Renal cortical epithelial cell (primary cell): ENCODE measurements at places on chromosomes 13 and 19. TPM values are rescaled to one million over a fixed set of nuclear protein-coding genes. Genes with fewer than 3 reads are reported as not detected.

DNA sequence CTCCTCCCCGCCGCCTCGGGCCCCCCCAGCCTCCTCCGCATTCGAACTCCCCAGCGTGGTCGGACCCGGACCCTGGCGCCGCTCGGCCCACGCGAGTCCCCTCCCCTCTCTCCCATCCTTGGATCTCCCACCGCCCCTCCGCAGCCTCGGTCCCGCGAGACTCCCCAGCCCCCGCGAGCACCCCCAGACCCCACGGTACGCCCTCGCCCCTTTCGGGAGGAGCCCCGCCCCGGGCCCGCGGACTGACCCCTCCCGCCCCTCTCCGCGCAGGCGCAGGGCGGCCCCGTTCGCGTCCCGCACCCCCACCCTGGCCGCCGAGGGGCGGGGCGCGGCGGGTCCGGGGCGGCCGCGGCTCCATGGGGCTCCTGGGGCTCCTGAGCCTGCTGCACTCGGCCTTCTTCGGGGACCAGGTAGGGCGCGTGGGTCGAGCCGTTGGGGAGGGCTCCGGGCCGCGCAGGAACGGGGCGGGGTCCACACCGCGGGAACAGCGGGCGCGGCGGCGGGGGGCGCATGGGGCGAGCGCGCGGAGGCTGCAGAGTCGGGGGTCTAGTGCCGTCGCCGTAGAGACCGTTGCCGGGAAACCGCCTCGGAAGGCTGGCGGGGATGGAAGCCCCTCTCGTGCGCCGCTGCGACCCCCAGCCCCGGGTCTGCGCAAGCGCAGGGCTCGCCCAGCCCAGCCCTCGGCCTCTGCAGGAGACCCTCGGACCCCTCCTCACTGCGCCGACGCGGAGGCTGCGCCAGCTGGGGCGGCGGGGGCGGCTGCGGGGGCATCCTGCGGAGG, 3.8 kb upstream of the APC2 start:
- DNase-seq, result no peak

GRCh38 chr13:89239361-89240127, 1568.4 kb downstream of the SLITRK5 start:
- no peak for DNase-seq

DNA sequence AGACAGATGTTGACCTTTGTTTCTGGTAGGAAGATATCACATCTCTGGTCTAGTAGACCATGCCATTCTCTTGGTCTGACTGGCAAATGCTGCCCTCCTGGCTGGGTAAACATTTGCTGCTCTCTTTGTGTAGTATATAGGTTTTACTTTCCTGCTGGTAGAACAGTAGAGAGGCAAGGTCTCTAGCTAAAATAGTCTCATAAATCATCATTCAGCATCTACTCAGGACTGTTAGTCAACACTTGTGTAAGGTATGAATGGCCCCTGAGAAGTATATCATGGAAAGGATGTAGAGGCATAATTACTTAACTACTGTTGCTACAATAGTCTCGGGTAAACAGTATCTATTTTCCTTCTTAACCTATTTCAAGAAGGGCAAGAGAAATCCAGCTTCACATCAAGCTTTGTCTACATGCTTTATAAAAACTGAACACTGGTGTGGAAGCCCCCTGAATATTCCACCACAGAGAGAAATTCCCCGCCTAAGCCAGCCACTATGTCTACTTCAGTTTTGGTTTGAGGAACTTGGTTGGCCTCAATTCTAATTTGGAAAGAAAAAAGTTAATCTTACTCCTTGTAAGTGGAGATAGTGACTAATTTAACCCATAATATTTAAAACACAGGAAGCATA, 18.4 kb upstream of the MYCBP2 start:
- peak; percentile 33 for DNase-seq

DNA sequence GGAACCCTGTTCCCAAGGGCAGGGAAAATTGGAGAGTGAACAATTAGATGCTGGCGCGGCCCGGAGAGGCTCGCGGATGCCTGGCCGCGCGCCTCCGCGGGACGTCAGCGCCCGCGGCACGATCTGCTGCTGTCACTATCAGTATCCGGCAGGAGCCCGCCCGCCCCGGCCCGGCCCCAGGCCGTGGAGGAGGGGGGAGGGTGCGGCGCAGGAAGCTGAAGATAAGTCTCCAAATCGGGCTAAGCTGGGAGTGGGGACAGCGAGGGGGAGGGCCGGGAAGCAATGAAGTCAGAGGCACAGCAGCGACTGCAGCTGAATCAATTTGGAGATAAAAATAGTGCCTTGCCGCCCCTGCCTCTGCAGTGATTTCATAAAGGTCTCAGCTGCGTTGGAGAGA, 441.5 kb upstream of the KLF12 start:
- DNase-seq, result no peak

- DNase-seq, result no peak
These were observed 246.9 kb upstream of the PRR20A start for GRCh38 chr13:56893843-56894242.

- DNase-seq, result no peak
These were observed 2.1 kb downstream of the KCNN4 start for GRCh38 chr19:43778651-43779050.

DNA sequence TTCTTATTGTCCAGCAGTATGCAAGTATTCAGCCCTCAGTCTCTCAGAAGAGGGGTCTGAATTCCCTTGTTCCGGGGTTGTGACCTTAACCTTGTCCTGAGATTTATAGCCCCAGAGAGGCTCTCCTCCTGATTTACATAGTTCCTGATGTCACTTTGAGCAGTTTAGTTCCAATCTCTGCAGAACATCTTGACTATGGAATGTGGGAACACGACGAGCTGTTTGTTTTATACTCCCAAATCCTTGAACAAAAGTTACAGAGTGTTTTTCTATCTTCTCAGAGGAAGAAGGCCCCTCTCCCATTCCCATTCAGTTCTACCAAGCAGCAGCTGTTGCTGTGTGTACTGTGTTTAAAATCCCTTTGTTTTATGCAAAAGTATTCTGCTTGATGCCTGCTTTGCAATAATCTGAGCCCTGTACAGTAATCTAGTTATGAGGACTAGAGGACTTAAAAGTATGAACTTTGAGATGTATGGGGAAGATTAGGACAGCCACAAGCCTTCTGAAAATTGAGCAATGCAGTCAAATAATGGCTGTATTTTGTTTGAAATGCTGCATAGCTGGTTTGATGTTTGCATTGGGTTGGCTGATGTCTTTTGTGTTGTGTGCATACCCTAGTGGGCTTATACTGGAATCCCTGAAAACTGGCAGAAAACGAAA, 74.7 kb downstream of the KL start:
- DNase-seq, result no peak

DNA sequence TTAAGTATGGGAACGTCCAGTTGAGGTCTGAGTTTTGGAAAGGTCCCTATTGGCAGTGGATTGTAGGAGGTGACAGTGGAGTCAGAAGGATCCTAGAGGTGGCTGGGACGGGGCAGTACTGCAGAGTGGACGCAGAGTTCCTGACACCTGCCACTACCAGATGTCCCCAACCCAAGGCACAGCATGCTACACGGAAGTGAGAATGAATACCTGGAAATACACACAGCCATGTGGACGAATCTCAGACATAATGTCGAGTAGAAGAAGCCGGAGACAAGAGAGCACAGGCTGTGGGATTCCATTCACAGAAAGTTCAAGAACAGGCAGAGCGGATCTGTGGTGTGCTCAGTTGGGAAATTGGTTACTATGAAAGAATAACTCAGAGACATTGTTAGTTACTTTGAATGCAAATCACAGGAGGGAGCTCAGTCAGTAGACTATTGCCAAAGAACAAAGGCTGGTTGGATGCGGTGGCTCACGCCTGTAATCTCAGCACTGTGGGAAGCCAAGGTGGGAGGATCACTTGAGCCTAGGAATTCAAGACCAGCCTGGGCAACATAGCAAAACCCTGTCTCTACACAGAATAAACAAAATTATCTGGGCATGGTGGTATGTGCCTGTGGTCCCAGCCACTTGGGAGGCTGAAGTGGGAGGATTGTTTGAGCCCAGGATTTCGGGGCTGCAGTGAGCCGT, 37.4 kb downstream of the RYR1 start:
- DNase-seq, result no peak

DNA sequence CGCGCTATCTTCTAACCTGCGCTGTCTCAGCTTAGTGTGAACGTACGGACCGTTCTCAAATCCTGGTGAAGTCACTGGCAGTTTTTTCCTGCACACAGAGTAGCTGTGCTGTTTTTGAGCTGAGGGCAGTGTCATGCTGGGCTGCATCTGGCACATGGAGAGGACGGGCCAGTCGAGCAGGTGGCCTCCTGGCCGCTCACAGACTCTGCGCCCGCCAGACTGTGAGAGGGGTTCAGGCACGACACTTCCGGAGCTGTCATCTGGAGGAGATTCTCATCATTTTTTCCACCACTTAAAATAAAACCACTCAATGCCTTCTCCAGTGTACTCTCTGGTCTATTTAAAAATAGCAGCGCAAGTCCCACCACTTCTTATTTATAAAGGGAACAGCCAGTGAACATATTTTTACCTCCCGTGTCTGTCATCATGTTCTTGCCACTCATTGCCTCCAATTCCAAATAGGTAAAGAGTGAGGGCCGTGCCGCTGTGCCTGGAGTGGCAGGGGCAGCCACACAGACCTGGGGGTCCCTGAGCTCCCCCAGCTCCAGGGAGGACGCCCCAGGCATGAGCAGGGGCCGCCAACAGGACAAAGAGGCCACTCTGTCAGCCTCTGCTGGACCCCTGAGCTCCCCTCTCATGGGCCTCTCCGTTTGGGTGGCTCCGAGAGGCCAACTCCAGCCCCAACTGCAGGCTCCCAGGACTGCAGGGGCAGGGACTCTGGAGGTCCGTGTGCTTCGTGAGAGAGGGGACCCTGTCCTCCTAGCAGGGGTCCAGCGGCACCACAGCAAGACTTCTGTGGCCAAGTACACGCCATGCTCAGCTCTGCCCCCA, 36.9 kb upstream of the GRTP1 start:
- DNase-seq, result no peak

GRCh38 chr19:52584736-52585440, 14.8 kb downstream of the ZNF701 start:
- DNase-seq, result no peak

DNA sequence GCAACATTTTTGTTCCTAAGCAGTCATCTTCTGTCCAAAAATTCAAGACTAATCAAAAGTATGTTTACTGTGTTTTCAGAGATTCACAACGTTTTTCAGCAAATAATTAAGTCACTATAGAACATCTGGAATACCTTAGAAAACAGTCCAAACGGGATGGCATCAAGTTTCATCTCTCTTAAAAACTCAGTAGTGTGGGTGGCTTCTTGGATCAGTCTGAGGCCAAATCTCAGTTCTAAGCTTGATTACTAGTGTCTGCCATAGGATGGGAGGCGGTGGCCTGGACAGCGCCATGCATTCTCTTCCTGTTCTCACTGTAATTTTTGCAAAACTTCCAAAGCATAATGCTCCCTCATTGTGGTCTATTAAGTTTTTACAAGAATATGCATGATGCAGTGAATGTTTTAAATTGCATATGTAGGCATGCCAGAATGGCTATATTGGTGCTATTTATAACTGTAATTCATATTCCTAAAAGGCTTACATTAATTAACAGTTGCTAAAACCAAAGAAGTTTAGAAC, 37.1 kb downstream of the ANKRD10 start:
- DNase-seq, result no peak

- DNase-seq, result peak; percentile 64
These were observed 394.0 kb downstream of the DLEU7 start for GRCh38 chr13:50449465-50449864.

- no peak for DNase-seq
These were observed 80.9 kb upstream of the SHISA2 start for GRCh38 chr13:26132756-26133155.

DNA sequence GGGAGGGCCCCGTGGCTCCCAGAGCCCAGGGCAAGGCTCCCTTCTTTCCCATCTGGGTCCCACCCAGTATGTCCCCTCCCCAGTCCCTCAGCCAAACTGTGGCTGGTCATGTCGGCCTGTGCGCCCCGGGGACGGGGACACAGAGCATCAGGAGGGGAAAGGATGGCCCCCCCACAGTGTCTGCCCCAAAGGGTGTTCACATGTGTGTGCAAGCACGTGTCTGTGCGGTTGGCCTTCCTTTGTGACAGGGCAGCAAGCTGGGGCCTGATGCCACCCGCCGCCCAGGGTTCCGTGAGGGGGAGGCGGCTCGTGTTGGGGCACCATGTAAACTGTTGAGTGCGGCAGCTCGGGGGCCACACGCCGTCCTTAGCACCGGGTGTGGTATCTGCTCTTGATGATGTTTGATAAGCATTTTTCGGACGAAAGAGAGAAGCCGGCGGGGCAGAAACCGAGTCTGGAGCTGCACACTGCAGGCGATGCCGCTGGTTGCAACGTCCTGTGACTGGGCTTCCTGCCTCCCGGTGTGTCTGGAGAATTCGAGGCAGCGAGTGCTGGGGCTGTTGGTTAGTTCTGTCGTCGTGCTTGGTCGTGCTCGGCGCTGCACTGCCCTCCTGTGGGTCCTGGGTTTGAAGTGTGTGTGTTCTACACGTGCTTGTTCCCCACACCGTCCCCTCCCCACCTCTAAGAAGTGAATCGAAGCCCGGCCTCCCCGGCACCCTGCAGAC, 18.4 kb downstream of the GNA11 start:
- DNase-seq, result no peak

GRCh38 chr13:47661076-47661475, 340.0 kb downstream of the SUCLA2 start:
- no peak for DNase-seq

GRCh38 chr13:98377635-98378378, 199.1 kb downstream of the STK24 start:
- DNase-seq, result no peak

DNA sequence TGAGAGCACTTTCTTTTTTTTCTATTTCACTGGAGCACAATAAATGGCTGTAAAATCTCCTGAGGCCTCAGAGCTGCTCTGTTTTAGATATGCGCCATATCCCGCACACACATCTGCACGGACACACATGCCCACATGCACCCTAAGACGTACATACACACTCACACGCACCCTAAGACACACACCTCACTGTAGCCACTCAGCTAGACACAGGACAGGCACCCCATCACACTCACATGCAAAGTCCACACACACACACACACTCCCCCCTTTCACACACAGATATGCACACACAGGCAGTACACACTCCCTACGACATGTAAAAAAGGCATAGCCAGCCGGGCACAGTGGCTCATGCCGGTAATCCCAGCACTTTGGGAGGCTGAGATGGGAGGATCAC, 8.8 kb downstream of the ELOF1 start:
- no peak for DNase-seq

GRCh38 chr13:106187501-106188095, 347.9 kb downstream of the EFNB2 start:
- no peak for DNase-seq

GRCh38 chr19:30467239-30467638, 95.1 kb downstream of the ZNF536 start:
- no peak for DNase-seq

MEIOSIN gene
- total RNA-seq, result not detected in 2 replicates

BICRA gene
- 7.1 and 18.8 TPM in 2 replicates for total RNA-seq

QPCTL gene
- total RNA-seq, result 10.9 and 24.1 TPM in 2 replicates

MIR17HG gene
- 5.2 and 10.6 TPM in 2 replicates for total RNA-seq

RGS9BP gene
- 0.25 TPM in 1 of 2 replicates, not detected in the other for total RNA-seq

HMG20B gene
- 84.2 and 93.8 TPM in 2 replicates for total RNA-seq

ICAM5 gene
- total RNA-seq, result 0.40 and 1.6 TPM in 2 replicates
